NCI-H2081 (cell line): ENCODE measurements at places on chromosomes 7 and 10.
A peak's percentile ranks its signal among the peaks of the same experiment; 100 is the strongest.

GRCh38 chr10:48480397-48481374 lies 124.2 kb downstream of the ARHGAP22 start:
- no peak for DNase-seq

GRCh38 chr10:122474131-122474818 lies 12.9 kb downstream of the HTRA1 start:
- DNase-seq, result no peak

DNA sequence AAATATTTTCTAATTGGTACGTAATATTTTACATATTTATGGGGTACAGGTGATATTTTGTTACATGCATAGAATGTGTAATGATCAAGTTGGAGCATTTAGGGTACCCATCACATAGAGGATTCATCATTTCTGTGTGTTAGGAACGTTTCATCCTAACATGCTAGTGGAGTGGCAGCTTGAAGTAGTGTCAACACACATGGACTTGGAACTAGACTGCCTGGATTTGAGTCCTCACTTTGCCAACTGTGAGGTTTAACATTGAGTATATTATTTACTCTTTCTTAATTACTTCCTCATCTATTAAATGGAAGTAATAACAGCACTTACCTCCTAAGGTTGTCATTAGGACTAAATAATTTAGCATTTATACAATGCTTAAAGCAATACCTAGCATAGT lies 241.9 kb downstream of the PLXDC2 start:
- no peak for DNase-seq

GRCh38 chr10:25498645-25499044 lies 323.8 kb downstream of the GPR158 start:
- DNase-seq, result no peak

- no peak for DNase-seq
Observed at GRCh38 chr10:103042129-103042528, 124.0 kb downstream of the CNNM2 start.

GRCh38 chr7:69388452-69389137 lies 209.7 kb upstream of the AUTS2 start:
- no peak for DNase-seq

GRCh38 chr7:80593869-80594586 lies 44.4 kb upstream of the CD36 start:
- no peak for DNase-seq

DNA sequence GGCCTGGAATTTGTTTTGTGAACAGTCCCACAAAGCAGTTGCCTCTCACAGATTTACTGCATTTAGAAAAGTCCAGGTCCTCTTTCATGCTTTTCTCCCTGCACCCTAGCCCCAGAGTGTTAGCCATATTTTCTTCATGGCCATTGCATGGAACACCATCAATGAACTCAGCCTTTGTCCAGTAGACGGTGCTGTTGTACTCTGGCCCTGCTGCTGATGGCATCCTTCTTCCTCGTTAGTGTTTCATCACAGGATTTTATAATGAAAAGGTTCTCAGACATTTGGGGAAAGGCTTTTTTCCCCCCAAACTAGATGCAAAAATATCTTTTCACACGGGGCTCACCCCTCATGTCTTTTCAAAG lies 93.0 kb upstream of the SLC25A13 start:
- DNase-seq, result peak; percentile 80

DNA sequence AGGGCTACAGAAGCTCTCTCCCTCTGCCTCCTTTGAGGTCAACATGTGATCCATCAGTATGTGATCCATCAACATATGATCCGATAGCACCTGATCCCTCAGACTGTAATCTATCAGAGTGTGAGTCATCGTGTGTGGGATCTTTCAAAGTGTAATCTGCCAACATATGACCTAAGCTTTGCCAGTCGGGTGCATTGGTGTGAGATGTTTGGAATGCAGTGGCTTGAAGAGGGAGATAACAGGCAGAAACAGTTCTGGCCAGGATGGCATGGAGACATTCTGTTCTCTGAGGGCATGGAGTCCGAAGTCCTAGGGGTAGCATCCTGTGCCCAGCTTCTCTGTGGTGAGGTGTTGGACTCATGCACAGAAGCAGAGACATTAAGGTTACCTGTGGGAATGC lies 217.7 kb upstream of the ETV1 start:
- DNase-seq, result no peak

GRCh38 chr7:123043642-123044041 lies 48.1 kb upstream of the TAS2R16 start:
- DNase-seq, result no peak

- no peak for DNase-seq
Observed at GRCh38 chr10:12984165-12984747, 17.3 kb downstream of the CCDC3 start.

DNA sequence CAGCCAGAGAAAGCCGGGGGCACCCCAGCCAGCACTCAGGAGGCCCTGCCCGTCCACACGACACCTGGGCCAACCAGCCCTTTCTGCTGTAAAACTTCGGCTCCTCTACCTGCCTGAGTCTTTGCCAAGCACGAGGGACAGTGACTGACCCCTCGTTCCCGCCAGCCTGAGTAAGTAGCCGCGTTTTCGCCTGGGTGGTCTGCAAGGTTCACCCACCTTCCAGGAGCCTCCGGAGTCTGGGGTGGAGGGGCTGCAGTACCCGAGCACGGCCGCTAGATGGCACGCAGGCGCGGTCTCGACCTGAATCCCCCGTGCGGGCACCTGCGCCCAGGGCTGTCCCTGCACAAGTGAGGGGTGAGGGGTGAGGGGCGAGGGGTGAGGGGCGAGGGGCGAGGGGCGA lies 192.7 kb downstream of the PTPRN2 start:
- DNase-seq, result no peak

- DNase-seq, result no peak
Observed at GRCh38 chr10:84634636-84635035, 306.2 kb downstream of the CCSER2 start.

DNA sequence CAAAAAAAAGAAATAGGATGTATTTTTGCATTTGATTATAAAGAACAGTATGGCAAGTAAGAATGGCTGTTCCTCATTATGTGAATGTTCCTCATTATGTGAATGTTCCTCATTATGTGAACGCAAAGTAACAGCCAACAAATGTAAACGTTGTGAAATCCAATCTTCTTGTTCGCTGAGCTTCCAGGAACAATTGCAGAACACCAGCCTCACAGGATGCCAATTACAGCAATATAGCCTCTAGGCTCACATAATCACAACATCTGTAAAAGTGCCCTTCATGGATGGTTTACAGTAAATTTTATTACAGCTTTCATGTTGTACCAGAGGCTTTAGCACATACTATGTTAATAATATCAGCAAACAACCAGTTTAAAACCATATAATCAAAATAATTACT lies 71.6 kb downstream of the THSD7A start:
- peak; percentile 44 for DNase-seq
